H9 (cell line): ENCODE measurements at places on chromosomes 5 and 9. TPM values are rescaled to one million over a fixed set of nuclear protein-coding genes. Genes with fewer than 3 reads are reported as not detected.

GRCh38 chr5:40720069-40720468 lies 35.7 kb downstream of the TTC33 start:
- no peak for DNase-seq

The RASEF gene
- total RNA-seq = 1.9 and 2.2 TPM in 2 replicates

DNA sequence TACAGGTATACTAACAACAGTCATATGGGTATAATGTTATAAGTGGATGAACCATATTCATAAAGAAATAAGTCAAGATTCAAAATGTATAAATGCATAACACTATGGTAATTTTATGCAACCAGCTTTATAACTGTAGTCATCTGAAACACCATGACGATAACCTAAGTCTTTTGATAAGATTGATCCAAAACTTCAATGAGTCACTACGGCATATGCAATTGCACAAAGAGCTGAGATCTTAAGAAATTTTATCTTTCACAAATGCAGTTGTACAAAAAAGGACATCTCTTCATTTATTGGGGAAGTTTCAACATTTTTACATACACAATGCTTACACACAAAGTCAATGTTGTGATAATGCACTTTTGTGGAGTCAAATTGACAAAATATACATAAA lies 20.3 kb downstream of the FAM81B start:
- no peak for DNase-seq

GRCh38 chr9:70411930-70412831 lies 2.3 kb downstream of the KLF9 start:
- DNase-seq = peak; percentile 75

GRCh38 chr9:35706951-35707350 lies 17.2 kb upstream of the TPM2 start:
- DNase-seq = no peak

The CDKN2B gene
- 0.13 and 0.48 TPM in 2 replicates for total RNA-seq

- no peak for DNase-seq
Measured at GRCh38 chr5:15621094-15621493, 121.1 kb downstream of the FBXL7 start.

DNA sequence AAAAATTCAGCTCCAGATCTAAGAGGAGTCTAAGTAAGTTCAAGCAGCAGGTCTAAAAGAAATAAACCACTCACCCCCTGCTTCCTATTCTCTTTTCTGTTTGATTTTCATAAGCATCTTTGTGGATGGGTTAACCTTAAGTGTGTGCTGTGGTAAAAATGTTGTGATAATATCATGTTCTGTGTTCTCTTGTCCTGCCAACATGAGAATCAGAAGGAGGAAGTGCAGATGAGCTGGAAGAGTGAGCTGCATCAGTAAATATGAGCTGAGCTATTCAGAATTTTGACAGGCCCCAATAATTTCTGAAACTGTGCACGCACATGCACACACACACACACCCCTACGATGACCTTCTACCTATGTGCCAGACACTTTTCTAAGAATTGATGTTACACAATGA lies 186.5 kb upstream of the ANKRD55 start:
- no peak for DNase-seq

The COQ4 gene
- 34.8 and 38.4 TPM in 2 replicates for total RNA-seq

GRCh38 chr9:129415942-129416651 lies 204.8 kb downstream of the C9orf50 start:
- DNase-seq = no peak

The RBM18 gene
- 18.3 and 18.9 TPM in 2 replicates for total RNA-seq

The ADAMTS16 gene
- 4.5 and 4.6 TPM in 2 replicates for total RNA-seq

- DNase-seq = no peak
Measured at GRCh38 chr5:136901-137300, 44.9 kb downstream of the PLEKHG4B start.

- no peak for DNase-seq
Measured at GRCh38 chr5:157431544-157432200, 28.3 kb upstream of the NIPAL4 start.

- no peak for DNase-seq
Measured at GRCh38 chr9:133275105-133276000, at the start of gene ABO. Gene ABO (minus strand): TSS chr9:133275201.

DNA sequence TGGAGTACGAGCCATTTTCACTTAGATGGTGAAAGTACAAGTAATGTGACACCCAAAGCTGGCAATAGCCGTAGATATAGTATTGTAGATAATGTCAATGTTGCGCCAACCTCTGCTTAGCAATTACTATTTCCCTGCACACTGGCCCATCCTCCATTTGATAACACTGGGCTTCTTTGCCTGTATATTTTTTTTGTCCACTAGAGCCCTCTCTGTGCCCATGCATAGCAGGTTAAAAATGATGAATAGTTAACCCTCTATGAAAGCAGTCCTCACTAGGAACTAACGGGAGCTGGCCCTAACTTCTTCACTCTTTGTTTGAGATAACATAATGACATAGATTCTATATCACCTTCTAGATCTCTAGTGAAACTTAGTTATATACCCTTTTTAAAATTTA lies 416.8 kb downstream of the TUSC1 start:
- DNase-seq = no peak

DNA sequence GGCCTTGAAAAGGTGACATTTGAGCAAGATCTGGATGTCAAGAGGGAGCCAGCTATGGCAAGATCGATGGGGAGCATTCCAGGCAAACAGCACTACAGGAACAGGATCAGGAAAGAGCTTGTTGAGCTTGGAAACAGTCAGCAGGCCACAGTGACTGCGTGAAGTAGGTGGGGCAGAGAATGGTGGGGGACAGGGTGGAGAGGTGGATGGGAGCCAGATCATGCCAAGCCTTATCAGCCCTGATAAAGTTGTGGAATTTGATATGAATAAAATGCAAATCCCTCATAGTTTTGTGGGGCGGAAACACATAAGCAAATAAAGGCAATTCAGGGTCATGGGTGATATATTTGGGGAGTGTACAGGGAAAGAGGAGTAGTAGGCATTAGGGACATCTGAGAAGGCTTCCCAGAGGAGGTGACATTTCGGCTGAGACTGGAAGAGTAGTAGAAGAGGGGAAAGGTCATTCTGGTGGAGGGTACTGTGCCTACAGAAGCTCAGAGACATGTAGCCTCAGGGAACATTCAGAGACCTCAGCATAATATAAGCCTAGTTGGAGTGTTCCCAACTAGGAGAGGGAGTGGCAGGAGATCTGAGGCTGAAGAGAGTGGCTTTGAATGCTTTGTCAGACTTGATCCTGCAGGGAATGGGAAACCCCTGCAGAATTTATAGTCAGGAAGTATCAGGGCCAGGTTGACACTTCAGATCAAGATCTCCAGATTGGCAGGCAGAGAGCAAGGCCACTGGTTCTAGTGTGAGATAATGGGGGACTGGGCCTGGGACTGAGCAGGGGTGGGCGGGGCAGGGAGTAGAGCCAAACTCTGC lies 9.7 kb upstream of the CYSTM1 start:
- DNase-seq = no peak

GRCh38 chr9:78826527-78826926 lies 529.6 kb downstream of the PSAT1 start:
- no peak for DNase-seq

DNA sequence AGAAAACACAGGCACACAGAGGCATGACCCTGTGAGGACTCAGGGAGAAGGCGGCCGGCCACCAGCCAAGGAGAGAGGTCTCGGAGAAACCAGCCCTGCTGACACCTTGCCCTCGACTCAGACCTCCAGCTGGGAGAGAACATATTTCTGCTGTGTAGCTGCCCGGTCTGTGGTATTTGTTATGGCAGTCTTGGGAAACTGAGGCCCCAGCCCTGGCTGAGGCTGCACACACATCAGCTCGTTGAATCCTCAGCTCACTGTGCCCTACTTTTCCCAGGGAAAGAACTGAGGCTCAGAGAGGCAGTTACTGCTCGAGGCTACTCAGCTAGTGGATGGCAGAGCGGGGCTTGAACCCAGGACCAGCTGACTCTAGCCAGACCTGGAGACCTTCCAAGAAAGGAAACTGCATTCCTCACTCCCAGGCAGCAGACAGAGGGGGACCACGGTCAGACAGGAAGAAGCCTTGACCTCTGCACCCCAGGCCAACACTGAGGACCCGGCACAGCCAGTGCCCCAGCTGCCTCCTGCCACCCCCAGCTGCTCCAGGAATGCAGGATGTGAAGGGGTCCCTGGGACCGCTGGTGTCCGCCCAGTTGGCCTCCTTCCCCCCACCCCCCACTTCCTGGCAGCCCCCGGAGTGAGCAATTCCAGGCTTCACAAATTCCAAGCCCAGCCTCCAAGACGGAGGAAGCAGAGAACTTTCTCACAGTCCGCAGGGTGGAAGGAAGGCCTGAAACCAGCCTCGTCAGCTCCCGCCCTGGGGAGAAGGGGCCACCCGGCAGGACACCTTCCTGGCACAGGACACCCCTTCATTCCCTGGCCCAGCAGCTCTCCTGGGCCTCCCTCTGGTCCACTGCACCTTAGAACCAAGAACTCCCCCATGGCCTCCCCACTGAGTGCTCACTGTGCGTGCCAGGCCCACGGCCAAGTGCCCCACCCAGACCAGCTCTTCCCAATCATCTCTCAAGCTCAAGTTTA lies 69.9 kb downstream of the LRSAM1 start:
- DNase-seq = peak; percentile 75

GRCh38 chr9:77488439-77489126 lies 159.5 kb downstream of the GNA14 start:
- peak; percentile 36 for DNase-seq

GRCh38 chr9:31519011-31519410 lies 865.4 kb upstream of the ACO1 start:
- DNase-seq = peak; percentile 37

DNA sequence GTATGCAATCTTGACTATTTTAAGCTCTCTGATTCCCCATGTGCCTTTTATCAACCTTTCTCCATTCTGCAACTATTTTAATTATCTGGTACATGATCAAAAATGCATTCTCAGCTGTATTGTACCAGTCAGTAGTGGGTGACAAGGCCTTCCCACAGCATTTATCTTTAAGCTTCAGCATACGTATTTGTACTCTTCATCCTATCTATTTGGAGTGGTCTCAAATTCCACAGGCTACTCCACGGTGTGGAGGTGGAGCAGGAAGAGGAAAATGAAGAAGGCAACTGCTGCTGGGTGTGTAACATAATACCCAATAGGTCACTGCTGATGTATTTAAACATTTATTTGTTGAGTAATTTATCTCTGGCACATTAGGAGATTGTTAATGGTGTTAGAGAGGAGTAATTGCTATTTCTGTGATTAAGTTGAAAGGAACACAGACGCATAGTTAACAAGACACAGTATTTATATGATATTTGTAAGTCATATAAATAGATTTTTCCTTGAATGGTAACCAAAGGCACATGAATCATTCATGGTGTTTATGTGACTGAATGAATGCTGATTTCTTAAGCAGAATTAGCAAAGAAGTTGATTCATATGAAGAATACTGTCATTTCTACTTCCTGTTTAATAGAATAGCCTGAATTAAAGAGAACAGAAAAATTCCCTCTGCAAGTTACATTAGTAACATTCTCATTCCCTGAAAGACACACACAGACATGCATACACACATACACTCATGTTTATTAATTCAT lies 153.8 kb upstream of the NR3C1 start:
- no peak for DNase-seq

GRCh38 chr9:14301583-14302021 lies 12.3 kb downstream of the NFIB start:
- no peak for DNase-seq

- no peak for DNase-seq
Measured at GRCh38 chr9:98597236-98597771, 111.4 kb downstream of the GABBR2 start.

- no peak for DNase-seq
Measured at GRCh38 chr5:117686926-117687325, 1112.3 kb upstream of the SEMA6A start.

The GGTA1 gene
- not detected in 2 replicates for total RNA-seq

DNA sequence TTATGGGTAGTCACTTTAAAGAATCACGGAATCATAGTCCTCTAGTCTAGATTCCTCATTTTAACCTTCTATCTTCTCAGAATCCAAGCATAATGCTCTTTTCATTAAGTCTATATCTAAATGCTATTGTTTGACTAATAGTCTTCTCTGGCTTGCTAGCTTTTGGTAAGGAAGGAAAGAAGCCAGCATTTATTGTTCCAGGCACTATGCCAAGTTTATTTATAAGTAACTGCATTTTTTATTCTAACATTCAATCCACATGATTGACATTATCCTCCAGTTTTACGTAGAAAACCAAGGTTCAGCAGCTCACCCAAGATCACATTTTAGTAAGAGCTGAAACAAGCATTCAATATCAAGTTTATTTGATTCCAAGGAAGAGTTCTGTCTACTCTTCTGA lies 254.2 kb downstream of the SAXO1 start:
- DNase-seq = no peak

The ARL15 gene
- total RNA-seq = 13.0 and 14.1 TPM in 2 replicates

The MYMK gene
- total RNA-seq = not detected in 2 replicates

GRCh38 chr9:87872079-87872624 lies 10.5 kb upstream of the SPATA31E1 start:
- DNase-seq = no peak

GRCh38 chr9:91086657-91087461 lies 274.9 kb downstream of the AUH start:
- no peak for DNase-seq

DNA sequence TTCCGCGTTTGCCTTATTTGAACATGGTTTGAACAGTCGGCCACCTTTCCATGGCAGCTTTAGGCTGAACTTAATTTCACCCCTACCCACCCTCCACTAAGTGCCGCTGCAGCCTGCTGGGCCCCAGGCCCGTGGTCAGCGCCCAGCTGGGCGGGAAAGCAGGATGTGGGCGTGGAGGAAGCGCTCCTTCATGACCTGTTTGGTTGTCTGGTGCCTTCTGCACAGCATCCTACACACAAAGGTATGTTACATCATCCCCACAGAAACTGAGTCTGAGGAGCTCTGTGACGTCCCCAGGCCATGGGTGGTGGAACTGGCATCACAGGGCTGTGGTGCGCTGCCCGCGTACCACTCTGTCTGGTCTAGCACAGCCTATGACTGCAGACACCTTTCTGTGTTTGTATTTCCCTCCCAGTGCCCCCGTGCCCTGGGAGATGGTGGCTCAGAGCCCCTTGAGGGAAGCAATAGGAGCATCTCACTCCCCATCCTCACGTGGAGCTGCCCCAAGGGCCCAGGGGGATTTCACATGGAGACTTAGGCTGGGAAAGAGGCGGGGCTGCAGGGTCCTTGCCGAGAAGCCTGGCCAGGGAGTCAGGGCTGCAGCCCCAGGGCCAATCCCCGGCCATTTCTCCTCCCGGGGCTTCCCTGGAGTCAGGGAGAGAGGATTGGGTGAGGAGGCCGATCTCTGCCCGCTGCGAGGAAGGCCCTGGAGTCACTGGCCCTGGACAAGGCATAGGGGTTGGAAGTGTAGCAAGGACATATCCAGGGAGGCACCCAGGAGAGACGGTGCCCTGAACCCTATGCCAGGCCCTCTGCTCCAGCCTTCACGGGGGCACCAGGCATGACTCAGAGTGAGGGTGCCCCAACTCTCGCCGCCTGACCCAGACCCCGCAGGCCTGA lies 37.5 kb upstream of the SUSD3 start:
- no peak for DNase-seq

DNA sequence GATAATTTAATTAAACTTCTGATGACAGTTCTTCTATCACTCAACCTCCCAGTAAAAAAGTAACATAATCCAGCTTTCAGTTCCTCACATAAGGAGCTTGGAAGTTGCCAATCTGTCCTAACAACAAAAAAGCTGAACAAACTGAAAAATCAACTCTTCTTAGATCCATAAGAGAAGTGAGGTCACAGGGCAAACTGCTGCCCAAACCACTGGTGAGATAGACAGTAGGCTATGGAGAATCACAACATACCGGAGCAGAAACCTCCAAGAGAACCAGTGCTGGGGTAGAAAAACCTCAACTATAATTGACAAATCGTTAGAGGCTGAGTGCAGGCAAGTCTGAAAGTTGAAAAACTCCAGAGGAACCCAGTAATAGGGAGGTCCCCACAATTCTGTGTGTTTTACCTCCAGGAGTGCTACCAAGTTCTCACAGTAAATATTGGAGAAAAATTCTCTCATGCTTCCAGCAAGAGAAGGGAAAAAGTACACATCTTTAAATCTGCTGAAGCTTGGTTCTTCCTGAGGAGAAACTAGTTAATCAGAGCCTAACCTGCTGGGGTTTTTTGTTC lies 300.0 kb downstream of the PDE4D start:
- DNase-seq = no peak
